ENCODE measurements at places on chromosomes 4 and X.
A peak's percentile ranks its signal among the peaks of the same experiment; 100 is the strongest.

DNA sequence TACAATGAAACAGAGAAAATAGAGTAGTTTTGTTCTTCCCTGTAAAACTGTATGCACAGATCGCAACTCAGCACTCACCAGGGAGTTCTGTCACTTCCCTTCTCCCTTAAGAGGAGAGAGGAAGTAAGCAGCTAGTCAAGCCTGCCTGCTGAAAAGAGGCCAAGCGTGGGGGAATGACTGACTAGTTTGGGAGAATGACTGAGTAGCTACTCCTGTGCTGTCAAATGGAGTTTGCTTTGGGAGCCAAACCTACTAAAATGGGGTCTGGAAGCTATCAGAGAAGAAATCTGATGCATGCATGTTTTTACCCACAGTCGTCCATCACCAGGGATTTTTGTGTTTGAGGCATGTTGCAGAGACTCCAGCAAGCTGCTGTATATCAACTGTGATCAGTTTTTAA lies 54.6 kb upstream of the LHFPL1 start:
- DNase-seq = peak; percentile 8

DNA sequence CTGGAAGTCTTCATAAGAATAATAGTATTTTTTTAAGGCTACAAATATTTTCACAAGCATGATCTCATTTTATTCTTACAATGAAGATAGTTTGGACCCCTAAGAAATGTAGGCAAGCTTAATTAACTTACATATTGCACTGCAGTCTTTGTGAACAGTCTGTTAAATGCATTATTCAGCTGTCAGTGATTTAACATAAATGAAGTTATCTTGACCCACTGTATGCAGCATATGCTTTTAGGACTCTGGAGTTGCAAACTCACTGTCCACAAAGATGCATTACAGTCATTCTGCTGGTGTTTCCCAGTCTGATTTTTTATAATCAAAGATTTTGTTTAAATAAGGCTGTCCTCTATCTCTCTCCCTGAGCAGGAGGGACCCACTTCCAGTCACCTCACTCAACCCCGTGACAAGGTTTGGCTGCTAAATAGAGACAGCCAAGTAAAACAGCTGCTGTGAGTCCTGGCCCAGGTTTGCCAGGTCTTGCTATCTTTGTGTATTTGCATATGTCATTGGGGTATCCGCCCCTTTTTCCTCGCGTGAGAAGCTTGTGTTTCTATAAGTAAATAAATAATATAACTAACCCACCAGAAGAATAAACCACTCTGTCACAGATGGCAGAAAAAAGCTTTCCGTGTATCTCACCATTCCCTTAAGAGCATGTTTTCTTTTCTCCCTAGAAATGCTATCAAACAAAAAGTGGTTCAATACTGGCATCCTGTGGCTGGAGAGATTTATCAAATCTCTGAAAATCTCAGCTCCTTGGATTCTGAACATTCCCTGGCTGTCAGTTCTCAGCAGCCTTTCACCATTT lies 67.0 kb downstream of the SLC7A11 start:
- DNase-seq = peak; percentile 53

DNA sequence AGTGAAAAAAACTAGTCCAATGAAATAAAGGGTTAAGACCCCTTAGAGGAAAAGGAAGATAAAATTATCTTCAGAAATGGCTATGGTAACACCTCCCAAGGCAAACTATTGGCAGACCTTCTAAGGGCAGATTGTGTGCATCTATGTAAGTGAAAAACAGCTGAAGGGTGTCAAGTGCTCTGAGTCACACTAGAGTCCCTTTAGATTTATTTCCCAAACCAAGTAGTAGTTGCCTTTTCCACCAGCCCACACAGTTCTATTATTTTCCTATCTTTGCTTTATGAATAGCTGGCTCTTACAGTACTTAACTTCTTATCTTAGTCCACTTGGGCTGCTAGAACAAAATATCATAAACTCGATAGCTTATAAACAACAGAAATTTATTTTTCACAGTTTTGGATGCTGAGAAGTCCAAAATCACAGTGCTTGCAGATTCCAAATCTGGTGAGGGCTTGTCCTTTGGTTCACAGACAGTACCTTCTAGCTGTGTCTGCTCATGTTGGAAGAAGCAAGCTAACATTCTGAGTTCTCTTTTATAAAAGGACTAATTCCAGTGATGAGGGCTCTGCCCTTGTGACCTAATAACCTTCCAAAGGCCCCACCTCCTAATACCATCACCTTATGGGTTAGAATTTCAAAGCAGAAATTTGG lies 143.6 kb downstream of the GRID2 start:
- peak; percentile 8 for DNase-seq

GRCh38 chr4:181477591-181477990 lies 765.6 kb upstream of the TENM3 start:
- DNase-seq = no peak

- no peak for DNase-seq
These were observed 13.2 kb upstream of the CTSO start for GRCh38 chr4:155966731-155967395.

- no peak for DNase-seq
These were observed 455.2 kb downstream of the PCDH7 start for GRCh38 chr4:31175242-31175910.

DNA sequence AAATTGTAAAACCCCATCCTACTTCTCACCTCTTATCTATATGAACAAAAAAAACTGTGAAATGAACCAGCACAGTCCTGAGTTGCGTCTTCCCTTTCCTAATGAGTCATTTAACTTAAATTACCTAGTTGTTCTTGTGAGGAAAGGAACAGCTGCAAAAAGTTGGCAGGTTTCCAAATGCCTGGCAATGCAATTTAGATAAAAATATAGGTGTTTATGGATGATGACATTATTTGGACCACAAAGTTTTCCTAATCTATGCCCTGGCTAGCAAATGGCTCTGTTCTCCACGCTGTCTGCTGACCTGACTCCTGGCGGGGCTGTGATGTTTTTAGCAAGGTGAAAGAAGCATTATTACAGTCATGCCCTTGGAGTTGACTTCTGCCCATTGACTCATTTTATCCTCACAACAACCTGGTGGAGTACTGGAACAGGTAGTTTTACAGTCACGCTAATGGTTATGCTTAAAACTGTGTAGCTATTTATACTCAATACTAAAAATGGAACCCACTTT lies 29.8 kb upstream of the RELL1 start:
- no peak for DNase-seq

DNA sequence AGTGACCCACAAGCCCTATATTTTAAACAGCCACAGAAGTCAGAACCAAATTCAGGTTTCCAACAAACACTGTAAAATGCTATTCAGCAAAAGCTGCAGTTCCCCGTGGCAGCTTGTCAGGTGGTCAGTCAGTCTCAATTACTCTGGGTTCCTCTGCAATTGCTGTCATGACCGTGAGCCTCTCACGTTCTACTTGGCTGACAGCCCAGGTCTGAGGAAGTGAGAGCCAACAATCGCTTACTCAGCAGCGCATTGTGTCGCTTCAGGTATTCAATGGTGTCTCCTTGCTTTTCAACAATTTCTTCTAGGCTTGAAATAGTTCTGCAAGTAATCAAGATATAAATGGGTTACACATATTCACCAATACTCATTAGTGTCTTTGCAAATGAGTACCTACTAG lies 25.8 kb downstream of the TRIM75 start:
- peak; percentile 17 for DNase-seq

- DNase-seq = no peak
These were observed 282.4 kb downstream of the NR3C2 start for GRCh38 chr4:148159793-148160192.

GRCh38 chrX:150941580-150941979 lies 41.6 kb upstream of the HMGB3 start:
- no peak for DNase-seq

GRCh38 chr4:107760281-107760947 lies 40.4 kb upstream of the PAPSS1 start:
- DNase-seq = no peak

GRCh38 chrX:12021698-12022097 lies 116.6 kb upstream of the FRMPD4 start:
- no peak for DNase-seq

GRCh38 chr4:169626331-169627282 lies 6.2 kb downstream of the CLCN3 start:
- DNase-seq = no peak

DNA sequence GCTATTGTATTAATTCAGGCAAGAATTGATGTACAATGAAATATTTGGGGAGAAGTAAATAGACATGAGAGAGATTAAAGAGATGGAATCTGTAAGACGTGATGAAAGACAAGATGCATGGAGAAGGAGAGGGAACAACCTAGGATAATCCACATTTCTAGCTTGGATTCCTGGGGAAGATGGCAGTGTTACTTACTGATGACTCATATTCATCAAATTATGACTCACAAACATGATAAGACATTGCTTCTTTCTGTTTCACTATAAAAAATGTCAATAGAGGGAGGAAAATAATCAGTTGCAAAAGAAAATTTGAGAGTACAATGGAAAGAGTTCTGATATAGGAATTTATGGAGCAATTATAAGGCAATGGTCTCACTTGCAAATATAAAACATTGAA lies 104.1 kb upstream of the BMP3 start:
- DNase-seq = no peak

- no peak for DNase-seq
These were observed 38.6 kb upstream of the MSMO1 start for GRCh38 chr4:165288639-165289422.

GRCh38 chr4:23945451-23946017 lies 55.7 kb upstream of the PPARGC1A start:
- no peak for DNase-seq

- no peak for DNase-seq
These were observed 66.9 kb downstream of the KLHL13 start for GRCh38 chrX:118049713-118050112.

- DNase-seq = no peak
These were observed 842.2 kb downstream of the STIM2 start for GRCh38 chr4:27702730-27703431.

Measured in left kidney (tissue), 8 donors.